ENCODE measurements at places on chromosomes 12 and 14. TPM values are rescaled to one million over a fixed set of nuclear protein-coding genes. Genes with fewer than 3 reads are reported as not detected.

GRCh38 chr14:64410084-64410774 lies 22.1 kb downstream of the MTHFD1 start:
- no peak for DNase-seq

GRCh38 chr14:46691819-46692218 lies 40.2 kb upstream of the RPL10L start:
- no peak for DNase-seq

GRCh38 chr14:68679746-68680467 lies 113.0 kb downstream of the ZFP36L1 start:
- no peak for DNase-seq

- DNase-seq = peak; percentile 63
These were observed 82.6 kb upstream of the GTF2A1 start for GRCh38 chr14:81303258-81303935.

DNA sequence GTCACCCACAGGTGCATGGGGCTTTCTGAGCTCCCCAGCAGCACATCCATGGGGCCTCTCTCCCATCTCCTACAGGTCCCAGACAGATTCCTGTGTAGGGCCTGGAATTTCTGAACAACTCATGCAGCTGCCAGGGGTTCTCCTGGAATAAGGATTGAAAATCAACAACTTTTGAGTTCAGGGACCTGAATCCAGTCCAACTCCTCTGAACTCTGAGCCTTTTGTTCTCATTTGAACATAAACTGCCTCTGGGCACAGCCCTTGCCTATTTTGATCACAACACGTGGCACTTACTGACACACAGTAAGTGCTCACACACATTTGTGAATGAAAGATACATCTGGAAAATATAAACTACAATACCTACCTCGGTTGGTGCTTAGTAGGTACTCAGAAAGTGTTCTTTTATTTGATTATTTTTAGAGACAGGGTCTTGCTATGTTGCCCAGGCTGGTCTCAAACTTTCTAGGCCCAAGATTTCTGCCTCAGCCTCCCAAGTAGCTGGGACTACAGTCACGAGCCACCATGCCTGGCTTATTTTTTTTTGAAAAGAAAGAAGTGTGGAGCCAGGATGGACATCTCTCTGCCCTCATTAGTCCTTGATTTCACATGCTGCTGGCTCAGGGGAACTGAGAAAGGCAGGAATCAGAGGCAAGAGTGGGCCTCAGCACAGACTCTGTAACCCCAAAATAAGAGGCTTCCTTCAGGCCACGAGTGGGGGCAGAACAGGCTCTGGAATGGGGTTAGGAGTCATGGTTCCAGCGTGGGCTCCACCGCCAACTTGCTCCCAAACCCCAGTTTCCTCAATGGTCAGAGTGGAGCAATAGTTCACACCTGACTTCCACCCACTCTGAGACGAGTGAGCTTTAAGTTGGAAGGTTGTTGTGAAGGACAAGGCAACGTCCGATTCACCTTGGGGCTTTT lies 27.0 kb downstream of the SYNE3 start:
- no peak for DNase-seq

DNA sequence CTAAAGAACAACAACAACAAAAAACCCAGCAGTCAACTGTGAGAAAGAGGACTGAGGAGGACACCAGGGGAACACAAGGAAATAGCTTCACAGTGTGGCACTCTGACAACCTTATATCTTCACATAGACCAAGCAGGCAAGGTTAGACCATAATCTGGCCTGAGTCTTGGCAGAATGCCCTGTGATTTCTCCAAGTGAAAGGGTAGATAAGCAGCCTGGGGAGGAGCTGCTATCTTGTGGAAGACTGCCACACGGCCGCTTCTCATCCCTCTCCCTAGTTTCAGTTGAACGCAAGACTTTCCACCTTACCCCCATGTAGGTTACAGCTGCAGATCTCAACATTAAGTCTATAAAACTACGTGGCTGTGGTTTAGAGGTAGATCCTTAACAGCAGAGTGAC lies 3.7 kb downstream of the SLC25A21 start:
- no peak for DNase-seq

- no peak for DNase-seq
These were observed 22.3 kb upstream of the SSPN start for GRCh38 chr12:26172946-26173552.

GRCh38 chr12:131347732-131348131 lies 363.2 kb upstream of the SFSWAP start:
- no peak for DNase-seq

DNA sequence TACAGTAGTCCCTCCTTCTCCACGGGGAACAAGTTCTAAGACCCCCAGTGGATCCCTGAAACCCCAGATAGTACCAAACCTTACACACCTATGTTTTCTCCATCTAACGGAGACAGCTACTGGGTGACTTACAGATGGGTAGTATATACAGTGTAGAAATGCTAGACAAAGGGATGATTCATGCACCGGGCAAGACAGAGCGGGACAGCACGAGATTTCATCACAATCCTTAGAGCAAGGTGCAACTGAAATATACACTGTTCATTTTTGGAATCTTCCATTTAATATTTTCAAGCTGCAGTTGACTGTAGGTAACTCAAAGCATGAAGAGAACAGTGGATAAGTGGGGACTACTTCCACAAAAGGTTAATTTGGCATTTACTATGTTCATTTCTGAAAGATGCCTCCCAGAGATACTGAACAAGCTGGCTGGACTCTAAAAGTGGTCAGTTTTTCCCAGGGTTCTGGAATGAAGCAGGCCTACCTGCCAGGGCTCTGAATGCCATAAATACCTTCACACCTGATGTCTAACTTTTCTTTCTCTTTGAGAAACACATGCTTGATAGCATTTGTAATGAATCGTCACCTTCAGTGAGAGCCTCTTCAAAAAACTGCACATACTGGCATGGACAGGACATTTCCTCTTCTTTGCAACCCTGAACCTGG lies 127.7 kb upstream of the FOXN3 start:
- no peak for DNase-seq

DNA sequence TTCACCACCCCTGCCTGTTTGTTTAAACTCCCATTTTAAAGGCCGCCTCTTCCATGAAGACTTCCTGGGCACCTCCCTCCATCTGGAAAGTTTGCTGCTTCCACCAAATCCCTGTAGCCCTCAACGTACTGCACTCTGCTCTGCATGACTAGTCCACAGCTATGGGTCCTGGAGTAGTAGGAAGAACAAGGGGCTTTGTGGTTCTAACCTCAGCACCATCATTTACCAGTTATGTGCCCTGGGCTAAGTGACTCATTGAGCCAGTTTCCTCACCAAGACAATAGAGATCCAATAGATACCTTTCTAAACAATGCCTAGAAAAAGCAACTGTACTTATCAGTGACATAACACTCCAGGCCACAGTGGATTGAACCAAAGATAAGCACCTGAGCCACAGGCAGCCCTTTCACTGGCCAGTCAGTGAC lies 8.5 kb upstream of the LTBP2 start:
- no peak for DNase-seq

GRCh38 chr12:118494776-118495175 lies 118.4 kb downstream of the SUDS3 start:
- no peak for DNase-seq

- DNase-seq = peak; percentile 19
These were observed 124.2 kb downstream of the HMGA2 start for GRCh38 chr12:65948320-65949008.

- no peak for DNase-seq
These were observed 167.5 kb upstream of the FKBP4 start for GRCh38 chr12:2627076-2627834.

DNA sequence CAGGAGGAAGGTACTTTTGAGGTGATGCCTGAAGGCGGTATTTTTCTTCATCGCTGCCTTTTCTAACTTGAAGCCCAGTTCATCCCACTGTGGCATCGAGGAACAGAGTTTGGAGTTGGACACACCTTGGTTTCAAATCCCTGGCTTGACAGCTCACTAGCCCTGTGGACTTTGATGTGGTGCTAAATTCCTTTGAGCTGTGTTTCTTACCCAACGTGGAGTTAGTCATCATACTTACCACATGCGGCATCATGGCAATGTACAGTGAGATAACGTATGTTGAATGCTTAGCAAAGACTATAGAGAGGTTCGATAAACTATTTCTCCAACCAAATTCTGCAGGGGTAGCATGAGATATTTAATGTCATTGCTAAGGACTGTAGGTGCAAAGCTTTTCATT lies 3.4 kb downstream of the PLEKHG3 start:
- DNase-seq = no peak

GRCh38 chr12:19245106-19245505 lies 115.6 kb downstream of the PLEKHA5 start:
- DNase-seq = no peak

DNA sequence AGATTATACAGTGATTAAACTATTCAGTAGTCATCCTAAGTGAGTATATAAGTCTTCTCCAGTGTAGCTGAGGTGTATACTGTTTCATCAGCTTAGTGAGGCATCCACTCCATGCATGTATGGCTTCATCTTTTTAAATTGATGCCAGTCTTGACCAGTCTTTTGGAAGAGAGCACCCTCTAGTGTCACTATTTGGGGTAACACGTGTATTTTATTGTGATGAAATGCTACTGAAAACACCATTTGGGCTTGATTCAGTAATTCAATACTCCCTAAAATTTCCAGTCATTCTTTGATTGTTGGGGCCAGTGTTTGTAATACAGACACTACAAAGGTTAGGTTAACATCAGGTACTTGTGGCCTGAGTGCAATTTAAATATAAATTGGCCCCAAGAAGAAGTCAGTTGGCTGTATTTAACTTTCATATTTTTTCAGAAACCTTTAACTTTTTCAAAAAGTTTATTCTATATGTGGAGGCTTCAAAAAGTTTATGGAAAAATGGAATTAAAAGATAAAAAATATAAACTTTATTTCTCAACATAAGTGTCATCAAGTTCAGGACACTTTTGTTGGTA lies 35.3 kb downstream of the MIPOL1 start:
- no peak for DNase-seq

DNA sequence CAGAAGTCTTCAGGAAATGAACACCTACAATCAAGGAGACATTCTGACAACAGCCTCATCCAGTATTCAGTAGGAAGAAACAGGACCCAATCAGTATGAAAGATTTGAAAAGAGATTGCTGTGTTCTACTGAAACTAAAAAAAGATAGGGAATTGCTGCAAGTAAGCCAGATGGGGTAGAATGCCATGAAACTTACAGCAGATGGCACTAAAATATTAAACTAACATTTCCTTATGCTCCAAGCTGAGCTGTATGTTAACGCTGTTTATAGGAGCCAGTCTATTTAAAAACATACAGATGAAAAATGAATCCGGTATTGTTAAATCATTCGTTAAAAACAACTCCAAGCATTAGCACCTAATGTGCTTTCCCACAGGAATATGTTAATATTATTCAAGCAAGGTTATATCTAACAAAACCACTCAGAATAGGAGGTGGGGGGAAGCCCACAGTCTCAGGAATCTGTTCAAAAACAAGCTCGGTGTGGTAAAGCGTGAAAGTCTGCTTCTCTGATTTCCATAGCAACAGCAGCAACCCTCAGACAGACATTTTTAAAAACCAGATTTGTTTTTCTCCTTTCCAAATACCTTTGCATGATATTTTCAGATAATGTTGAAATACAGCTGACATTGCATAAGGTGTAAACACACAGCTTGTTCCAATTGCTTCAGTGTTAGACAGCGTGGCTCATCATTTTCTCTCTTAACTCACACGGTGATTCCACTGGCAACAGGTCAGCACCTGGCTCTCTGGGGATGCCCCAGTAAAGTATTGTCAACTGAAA lies 131.4 kb upstream of the CCDC175 start:
- DNase-seq = peak; percentile 21

- DNase-seq = no peak
These were observed 19.8 kb downstream of the ACAD10 start for GRCh38 chr12:111705672-111706071.

DNA sequence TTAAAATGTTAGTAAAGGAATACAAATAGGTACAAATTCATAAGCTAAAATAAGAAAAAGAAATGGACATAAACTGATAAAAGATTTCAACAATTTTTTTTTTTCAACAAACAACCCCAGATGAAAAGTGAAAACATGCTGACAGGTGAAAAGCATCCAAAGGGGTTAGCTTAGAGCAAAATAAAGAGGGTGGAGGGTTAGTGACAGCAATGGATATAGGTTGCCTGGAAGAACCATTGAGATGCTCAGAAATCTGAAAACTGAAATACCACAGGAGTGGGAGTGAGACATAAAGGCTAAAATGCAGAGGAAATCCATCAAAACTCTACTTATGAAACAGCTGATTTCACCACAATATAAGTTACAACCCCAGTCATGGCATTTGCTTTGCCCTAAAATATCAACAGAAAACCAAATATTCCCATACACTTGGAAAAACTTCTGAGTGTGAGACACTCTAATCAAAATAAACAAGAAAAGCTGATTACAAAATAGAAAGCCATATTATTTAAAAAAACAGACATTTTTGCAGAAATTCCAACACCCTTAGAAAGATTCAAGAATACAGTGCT lies 136.3 kb upstream of the PLEKHG7 start:
- no peak for DNase-seq

DNA sequence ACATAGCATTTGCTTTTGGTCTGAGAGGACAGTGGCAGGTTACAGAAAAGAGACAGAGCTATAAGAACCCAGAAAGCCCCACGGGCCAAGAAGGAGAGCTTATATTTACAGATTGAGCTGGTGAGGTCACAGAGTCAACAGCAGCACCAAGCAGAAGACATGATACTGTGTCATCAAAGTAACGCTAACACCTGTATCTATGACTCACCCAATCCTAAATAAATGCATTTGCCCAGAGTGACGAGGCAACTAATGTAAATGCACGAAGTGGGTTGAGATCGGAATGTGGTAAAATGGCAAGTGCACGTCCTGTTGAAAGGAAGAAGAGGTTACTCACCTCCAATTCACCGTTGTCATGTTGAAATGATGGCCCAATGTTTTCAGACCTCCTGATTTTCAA lies 6.7 kb upstream of the CD163L1 start:
- no peak for DNase-seq

DNA sequence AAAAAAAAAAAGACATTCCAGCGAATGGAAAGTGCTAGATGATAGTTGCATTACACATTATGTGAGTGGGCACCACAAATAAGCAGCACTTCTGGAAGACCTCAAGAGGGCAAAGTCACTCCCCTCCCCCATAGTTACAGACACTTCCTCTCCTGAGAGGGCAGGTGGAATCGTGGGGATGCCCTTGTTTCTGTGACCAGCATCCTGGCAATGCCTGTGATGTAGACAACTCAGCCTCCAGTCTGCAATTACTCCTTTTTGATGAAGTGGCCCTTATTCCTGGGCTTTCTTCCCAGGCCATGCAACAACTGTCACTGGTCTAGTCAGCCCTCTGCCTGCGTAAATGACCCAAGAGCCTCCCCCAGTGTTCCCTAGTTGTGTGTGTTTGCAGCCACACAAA lies 104.8 kb downstream of the VRK1 start:
- DNase-seq = no peak

- DNase-seq = no peak
These were observed 28.2 kb downstream of the FGF6 start for GRCh38 chr12:4417455-4417854.

GRCh38 chr14:63855281-63855680 lies 2.5 kb downstream of the SYNE2 start:
- DNase-seq = no peak

- no peak for DNase-seq
These were observed 451.2 kb downstream of the RPS29 start for GRCh38 chr14:49134940-49135339.

The SPATS2 gene
- 7.8 TPM for total RNA-seq

The KCNA5 gene
- total RNA-seq = 3.2 TPM

The ACRBP gene
- 0.27 TPM for total RNA-seq

The JPH4 gene
- total RNA-seq = not detected

The GLIPR1L1 gene
- total RNA-seq = not detected

The JAG2 gene
- total RNA-seq = 17.9 TPM

The SLC5A8 gene
- total RNA-seq = not detected
